Inflammatory macrophage treated with lipopolysaccharide for 4 hours (primary cell): ENCODE measurements at places on chromosomes 2 and 18.

DNA sequence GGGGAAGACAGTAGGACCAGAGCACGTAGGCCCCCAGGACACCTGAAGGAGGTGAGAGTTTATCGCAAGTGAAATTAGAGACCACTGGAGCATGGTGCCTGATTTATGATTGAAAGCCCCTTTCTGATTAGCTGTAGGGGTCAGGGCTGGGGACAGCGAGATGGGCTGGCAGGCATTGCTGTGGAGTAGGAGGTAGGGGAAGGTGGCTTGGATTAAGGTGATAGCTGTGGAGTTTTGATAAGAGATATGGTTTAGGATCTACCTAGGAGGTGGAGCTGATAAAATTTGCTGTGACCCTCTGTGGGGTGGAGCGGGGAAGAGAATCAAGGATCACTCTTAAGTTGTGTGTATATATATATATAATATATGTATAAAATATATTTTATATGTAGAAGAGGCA, 157.5 kb downstream of the CD8B2 start:
- DNase-seq = no peak

DNA sequence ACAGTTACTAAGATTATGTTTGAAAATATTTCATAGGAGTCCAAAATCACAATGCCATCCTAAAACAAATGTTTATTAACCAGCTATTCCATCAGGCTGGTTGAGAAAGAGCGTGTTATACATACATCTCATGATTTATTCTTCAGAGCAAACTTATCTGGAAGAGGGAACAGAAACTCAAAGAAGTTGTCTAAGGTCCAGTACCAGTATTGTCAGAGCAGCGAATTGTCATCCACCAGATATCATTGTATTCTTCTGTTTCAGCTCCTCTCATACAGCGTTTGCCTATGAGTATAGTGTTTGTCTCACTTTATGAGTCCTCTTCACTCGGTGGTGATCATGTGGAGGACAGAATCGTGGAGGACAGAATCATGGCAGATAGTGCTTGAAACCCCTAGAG, 238.2 kb downstream of the OSR1 start:
- DNase-seq = no peak

DNA sequence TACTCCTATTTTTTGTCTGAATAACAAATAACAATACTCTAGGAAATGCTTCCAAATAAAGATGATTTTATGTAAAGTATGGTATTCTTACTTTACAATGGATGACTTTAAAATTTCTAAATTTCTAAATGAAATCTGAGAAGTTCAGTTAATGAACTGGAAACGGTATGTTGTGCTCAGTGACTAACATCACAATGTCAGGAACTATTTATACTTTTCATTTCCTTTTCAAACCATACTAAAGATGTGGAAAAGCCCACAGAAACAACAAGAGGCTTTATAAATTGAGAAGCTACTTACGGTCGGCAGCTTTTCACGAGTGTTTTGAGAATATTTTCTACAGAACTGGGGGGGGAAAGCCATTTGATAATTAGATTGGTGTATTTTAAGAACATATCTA, 31.1 kb downstream of the PSME4 start:
- no peak for DNase-seq

DNA sequence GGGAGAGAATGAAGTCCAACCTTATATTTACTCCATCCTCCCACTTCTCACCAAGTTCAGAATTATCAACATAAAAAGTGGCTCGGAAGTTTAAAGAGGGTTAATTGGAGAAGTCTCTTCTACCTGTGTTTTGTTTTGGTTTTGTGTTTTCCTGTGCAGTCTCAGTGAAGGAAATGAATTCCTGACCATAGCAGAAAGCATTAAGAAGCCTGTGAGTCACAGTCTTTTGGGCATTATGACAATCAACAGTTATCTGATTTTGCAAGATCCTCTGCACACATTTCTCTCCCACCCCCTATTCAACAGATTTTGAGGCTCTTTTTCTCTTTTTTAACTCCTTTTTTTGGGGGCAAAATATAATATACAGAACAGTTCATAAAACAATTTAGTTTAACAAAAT, 8.6 kb upstream of the RPL37A start:
- DNase-seq = peak; percentile 65

DNA sequence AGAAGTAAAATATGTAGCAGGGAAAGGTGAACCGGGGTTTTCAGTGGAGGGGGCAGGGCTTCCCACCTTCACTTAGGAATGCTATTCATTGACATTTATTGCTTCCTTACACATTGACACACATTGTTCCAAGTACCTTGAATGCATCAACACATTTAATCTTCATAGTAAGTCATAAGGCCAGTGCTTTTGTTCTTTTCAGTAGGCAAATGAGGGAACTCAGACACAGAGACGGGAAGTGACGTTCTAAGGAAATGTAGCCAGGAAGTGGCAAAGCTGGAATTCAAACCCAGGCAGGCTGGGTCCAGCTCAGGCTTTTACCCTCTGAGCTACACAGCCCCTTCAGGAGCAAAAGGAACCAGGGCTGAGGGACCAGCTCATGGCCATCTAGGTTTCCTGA, 20.7 kb downstream of the BMP10 start:
- DNase-seq = no peak

DNA sequence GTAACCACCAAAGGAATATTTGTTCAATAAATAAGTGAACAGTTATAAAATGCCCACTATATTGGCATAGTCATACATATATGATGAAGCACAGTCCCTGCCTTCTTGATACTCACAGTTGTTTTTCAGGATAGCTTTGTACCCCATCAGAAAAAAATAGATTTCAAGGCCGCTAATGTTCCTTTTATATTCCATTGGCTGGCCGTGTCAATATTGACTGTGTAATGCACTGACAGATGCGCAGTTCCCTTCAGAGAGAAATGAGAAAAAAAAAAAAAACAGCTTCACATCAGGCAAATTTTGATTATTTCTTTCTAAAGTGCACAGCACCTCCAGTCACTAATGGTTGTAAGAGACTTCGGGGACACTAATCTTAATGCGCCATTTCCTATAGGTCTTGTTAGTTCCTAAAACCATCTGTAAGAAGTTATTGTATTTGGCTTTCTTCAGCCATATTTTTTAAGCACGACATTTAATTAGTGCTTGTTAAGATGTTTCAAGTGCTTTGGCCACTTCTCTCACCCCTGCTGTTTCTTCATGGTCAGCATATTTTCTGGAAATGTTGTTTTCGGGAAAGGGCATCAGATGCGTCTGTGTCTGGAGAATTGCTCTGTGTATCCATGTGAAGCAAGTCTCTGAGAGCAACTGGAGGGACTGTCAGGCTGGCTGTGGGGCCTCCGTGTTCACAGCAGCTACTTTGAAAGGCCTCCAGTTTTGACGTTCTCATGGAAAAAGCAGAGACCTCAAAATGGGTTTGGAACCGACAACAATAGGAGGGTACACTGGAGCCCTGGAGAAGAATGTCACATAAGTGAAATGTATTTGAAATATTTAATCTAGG, 378.3 kb downstream of the MTX2 start:
- DNase-seq = no peak

GRCh38 chr2:84209941-84210340, 249.1 kb downstream of the SUCLG1 start:
- DNase-seq = no peak

GRCh38 chr2:152566728-152567069, 150.6 kb downstream of the PRPF40A start:
- DNase-seq = peak; percentile 88

DNA sequence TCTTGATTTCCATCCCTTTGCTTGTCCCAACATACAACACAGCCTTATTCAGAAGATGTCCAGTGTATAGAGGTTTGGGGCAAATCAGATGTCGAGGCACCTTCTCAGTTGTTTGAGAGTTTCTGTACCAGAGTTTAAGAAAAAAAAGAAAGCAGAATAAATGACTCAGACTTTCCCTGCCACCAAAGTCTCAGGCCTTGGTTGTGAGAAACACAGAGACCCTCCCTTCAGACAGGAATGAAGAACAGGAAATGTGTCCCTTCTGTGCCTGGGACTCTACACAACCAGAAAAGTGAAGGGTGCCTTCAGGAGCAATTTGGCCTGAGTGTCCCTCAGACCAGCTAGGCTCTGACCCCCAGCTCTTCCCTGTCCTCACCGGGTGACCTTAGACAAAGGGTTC, 37.3 kb upstream of the REL start:
- peak; percentile 42 for DNase-seq

DNA sequence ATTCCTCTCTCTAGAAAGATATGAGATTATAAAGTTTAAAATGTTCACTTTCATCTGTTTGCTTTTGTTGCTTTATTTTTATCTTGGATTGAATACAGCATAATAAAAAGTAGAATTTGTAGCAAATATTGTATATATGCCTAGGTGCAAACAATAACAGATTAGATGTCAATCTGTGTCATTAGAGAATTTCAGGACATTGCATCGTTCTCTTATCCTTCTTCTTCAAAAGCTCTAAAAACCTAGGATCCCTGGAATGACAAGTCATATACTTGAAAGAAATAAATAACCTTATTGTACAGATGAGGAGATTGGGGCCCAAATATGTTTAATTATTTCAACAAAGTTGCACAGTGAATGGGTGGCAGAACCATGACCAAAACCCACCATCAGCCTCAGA, 102.8 kb upstream of the BZW1 start:
- DNase-seq = no peak

- DNase-seq = no peak
These were observed 17.2 kb downstream of the SNORC start for GRCh38 chr2:232887171-232887850.

- DNase-seq = no peak
These were observed 993.5 kb upstream of the DDX18 start for GRCh38 chr2:116820986-116821385.

GRCh38 chr2:19114754-19115231, 243.6 kb downstream of the OSR1 start:
- DNase-seq = no peak

DNA sequence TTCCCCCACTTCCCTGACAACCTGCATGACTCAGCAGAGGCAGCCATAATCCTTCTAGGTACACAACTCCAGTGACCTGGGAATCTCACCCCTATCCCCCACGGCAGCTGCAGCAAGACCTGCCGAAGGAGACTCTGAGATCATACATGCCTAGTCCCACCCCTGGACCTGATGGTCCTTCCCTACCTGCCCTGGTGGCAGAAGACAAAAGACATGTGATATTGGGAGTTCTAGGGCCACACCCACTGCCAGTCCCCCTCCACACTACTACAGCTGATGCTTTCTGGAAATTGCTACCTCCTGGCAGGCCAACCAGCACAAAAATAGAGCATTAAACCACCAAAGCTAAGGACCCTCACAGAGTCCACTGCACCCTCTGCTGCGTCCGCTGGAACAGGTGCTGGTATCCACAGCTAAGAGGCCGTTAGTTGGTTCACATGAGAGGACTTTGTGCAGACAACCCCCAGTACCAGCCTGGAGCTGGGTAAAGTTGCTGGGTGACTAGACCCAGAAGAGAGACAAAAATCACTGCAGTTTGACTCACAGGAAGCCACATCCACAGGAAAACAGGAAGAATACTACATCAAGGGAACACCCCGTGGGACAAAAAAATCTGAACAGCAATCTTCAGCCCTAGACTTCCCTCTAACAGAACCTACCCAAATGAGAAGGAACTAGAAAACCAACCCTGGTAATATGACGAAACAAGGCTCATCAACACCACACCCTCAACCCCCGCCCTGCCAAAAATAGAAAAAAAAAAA, 12.5 kb downstream of the MARCO start:
- peak; percentile 95 for DNase-seq
